NCI-H82 (cell line): ENCODE measurements at places on chromosomes 2 and 18.

- DNase-seq: peak; percentile 48
These were observed 13.3 kb upstream of the DYM start for GRCh38 chr18:49473721-49474120.

- no peak for DNase-seq
These were observed 20.3 kb downstream of the SALL3 start for GRCh38 chr18:78999939-79000338.

- DNase-seq: no peak
These were observed 169.8 kb upstream of the ERBB4 start for GRCh38 chr2:212708355-212708754.

DNA sequence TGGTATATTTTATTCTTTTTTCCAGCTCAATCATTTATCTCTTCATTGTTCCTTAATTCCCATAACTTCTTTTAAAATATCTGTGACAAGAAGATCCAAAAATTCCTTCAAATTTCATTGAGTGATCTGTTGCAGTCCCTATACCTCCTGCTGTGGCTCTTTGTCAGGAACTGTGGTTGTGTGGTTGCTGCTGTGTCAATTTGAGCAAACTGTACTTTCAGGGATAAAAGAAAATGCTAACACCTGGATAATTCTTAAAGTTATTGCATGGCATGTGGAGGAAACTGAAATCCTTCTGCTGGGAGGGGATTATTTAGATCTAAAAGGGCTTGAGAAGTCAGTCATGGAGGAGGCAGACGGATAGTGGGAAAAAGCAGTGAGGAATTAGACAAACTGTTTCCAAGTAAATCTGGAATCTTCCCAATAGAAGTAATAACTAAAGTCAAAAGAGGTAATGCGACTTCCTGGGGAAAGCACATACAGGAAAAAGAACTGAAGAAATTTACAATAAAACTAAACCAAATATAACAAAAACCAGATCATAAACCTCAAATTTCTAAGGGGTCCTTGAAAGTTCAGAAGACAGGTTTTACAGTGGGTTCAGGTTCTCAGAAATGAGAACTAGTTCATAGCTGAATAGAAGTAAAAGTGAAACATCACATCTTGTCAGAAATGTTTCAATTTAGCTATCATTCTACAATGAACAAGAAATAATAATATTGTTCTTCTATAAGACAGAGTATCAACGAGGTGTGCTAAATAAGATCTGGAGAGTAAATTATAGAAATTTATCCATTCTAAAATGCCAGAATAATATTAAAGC, 33.5 kb upstream of the CD226 start:
- no peak for DNase-seq

GRCh38 chr2:1051075-1051474, 100.4 kb downstream of the SNTG2 start:
- DNase-seq: peak; percentile 17

GRCh38 chr18:6357668-6358067, 57.0 kb downstream of the L3MBTL4 start:
- no peak for DNase-seq

DNA sequence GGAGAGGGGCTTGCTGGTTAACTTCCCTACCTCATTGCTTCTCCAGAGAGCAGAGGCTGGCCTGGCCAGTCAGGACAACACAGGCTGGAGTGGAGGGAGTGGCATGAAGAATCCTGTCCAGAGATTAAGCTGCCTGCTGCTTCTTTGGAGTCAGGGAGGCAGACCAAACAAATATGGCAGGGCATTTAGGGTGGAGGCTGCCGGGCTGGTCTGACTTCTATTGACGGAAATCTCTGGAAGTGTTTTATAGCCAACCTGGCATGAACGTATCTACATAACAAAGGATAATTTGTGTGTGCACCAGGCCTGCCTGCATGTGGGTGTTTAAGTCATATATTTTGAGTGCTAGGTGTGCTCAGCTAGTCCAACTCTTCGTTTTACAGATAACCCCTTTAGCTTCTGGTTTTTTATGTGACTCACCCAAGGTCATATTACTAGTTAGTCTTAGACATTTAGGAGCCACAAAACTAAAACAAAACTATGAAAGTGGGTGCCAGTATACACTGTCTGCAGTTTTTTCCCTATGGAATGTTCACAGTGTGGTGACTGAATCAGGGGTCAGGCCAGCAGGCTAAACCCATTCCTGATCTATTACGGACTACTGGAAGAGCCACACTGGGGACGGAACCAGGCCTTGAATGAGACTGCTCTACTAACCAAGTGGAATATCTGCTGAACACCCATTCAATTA, 5.5 kb downstream of the NPC1 start:
- DNase-seq: no peak

DNA sequence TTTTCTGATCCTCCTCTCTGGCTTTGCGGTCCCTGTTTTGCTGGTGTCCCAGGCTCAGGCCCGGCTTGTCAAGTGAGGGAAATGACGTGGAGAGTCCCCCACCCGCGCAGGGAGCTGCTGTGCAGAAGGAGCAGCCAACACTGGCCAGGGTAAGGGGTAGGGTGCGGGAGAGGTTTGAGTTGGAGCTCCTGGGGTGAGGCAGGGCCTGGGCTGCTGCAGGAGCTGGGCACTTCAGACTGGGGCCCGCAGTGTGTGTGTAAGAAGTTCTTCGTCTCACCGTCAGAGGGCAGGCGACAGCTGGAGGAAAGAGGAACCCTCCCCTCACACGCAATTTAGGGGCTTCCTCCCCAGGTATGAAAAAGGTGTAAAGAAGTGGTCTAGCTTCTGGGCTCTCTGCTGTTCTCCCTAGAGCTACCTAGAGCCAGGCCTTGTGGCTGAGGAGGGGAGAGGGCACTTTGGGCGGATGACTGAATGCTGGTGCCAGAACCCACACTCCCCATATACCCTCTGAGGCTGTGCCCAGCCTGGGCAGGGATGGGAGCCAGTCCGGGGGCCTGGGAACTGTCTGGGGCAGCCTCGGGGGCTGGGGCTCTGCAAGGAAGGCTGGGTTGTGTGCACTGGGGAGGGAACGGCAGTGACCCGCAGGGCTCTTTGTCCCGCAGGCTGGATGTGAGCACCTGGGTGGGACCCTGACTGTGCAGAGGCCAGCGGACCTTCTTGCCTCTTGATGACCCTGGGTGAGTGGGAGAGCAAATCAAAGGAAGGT, 11.8 kb downstream of the CELF4 start:
- peak; percentile 6 for DNase-seq

GRCh38 chr2:105808423-105809096, 63.8 kb downstream of the NCK2 start:
- DNase-seq: no peak

GRCh38 chr2:150486539-150487484, 655 bp downstream of the RND3 start:
- DNase-seq: peak; percentile 68

- DNase-seq: peak; percentile 12
These were observed 22.9 kb upstream of the MTX2 start for GRCh38 chr2:176246331-176246730.

DNA sequence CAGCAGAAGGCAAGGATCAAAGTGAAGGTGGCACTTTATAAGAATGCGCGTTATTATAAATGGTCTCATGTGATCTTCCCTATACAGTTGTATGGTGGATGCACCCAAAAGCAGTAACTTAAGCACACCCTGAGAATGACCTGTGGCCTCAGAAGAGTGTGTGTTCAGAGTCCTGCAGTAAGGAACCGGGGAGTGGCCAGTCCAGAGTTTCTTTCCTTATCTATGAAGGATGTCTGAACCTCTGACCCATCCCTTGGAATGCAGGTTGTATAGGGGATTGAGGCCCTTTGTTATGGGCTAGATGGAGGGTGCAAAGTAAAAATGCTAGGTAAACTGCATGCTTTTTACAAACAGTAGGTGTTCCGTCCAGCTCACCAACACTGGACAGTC, 43.6 kb upstream of the ANKRD44 start:
- DNase-seq: no peak

DNA sequence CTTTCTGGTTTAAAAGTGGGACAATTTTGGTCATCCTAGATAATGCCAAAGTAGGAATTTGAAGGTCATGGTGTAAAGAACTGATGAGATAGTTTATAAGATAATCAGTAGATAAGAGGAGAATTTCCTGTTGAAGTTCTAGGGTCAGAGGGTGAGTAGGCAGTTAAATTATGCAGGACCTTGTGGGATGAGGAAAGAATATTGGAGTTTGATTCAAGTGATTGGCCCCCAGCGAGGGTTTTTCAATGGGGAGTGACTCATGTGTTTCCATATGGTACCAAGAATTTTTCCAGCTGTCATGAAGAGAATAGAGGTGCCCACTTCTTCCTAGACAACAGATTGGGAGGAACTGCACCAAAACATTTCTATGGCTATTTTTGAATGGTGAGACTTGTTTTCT, 940.2 kb upstream of the ZEB2 start:
- DNase-seq: no peak

- no peak for DNase-seq
These were observed 220.6 kb upstream of the CCDC68 start for GRCh38 chr18:55179835-55180234.

DNA sequence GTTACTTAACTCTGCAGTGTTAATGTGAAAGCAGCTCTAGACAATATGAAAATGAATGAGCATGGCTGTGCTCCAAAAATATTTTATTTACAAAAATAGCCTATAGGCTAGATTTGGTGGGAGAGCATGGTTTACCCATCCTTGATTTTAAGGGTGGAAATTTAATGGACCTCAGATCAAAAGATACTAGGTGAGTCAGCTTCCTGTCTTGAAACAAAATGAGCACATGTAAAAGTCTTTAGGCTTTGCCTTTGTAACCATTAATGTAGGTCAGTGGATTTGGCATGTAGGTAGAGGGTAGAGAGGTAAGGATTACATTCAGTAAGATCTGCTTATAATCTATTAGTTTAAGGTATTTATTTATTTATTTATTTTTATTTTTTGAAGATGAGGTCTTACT, 72.7 kb downstream of the GREB1L start:
- DNase-seq: no peak

GRCh38 chr2:194003911-194004310, 1653.1 kb upstream of the SLC39A10 start:
- no peak for DNase-seq

GRCh38 chr2:182240862-182241371, 185.9 kb downstream of the PDE1A start:
- peak; percentile 51 for DNase-seq

GRCh38 chr2:33763671-33764310, 164.7 kb upstream of the FAM98A start:
- DNase-seq: no peak

GRCh38 chr2:229610872-229611271, 103.5 kb downstream of the DNER start:
- DNase-seq: no peak

DNA sequence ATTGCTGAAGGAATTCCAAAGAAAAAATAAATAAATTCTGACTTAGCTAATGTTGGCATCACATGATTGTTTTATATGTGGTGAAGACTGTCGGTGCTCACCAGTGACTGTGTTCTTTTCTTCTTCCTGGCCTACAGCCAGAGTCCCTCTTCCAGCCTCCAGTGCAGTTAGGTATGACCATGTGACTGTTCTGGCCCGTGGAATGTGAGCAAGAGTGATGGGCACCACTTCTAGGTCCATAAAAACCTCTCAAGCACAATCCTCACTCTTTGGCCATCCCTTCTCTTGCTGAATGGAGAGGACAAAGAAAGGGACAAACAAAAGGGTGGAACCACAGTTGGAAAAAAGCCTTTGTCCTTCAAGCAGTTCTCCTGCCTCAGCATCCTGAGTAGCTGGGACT, 39.0 kb upstream of the BMPR2 start:
- DNase-seq: no peak

GRCh38 chr2:65402780-65403528, 29.4 kb downstream of the SPRED2 start:
- no peak for DNase-seq

DNA sequence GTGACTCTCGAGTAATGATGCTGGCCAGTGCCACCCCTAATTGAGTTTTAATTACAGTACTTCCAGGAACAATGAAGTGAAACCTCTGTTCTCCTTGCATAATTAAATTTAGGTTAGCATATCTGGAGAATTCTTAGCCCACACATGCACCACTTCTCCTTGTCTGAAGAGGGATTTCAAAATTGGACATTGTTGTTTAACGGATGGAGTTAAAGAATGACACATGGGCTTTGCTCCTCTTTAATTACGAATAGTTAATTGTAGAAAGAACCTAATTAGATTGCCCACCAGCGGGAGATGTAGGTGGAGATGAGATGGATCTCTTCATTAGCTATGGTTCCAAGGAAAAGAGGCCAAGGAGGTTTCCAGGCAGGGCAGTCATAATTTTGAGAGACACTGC, 33.1 kb upstream of the EN1 start:
- DNase-seq: no peak

GRCh38 chr18:22639026-22639463, 221.3 kb upstream of the CTAGE1 start:
- no peak for DNase-seq

- peak; percentile 23 for DNase-seq
These were observed 1.9 kb upstream of the CFAP53 start for GRCh38 chr18:50268022-50268747.

GRCh38 chr2:190877436-190877835, 3.2 kb upstream of the GLS start:
- DNase-seq: no peak

GRCh38 chr18:64710105-64710861, 561.4 kb upstream of the LINC00305 start:
- no peak for DNase-seq

GRCh38 chr2:69138247-69138772, 125.3 kb downstream of the ANTXR1 start:
- no peak for DNase-seq

DNA sequence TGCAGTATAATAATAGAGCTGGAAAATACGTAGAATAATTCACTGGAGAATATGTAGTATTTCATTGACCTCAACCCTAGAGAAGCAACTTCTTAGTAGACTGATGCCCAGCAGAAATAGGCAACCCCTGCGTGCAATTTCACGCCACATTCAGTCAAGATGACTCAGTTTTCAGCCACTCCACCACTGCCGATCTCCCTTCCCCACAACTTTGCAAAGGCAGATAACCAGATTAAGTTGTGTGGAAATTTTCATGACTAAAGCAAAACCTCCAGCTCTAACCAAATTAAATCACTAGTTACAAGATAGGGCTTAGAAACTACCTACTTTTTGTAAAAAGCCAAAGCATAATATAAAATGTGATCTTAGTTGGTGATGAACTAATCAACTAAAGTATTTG, 63.3 kb upstream of the STK17B start:
- no peak for DNase-seq

- peak; percentile 33 for DNase-seq
These were observed 17.1 kb upstream of the TAF1B start for GRCh38 chr2:9826208-9826607.

DNA sequence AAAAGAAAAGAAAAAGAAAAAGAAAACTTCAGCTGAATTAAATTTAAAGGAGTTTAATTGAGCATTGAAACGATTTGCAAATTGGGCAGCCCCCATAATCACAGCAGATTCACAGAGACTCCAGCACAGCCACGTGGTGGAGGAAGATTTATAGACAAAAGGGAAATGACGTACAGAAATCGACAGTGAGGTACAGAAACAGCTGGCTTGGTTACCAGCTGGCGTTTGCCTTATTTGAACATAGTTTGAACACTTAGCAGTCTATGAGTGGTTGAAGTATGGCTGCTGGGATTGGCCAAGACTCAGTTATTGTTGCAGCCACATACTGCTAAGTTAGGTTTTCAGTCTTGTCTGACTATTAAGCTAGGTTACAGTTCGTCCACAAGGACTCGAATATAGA, 312.2 kb upstream of the SLC14A2 start:
- DNase-seq: no peak
